ENCODE measurements at places on chromosomes 7 and 10.

GRCh38 chr10:25562547-25562946, 371.5 kb upstream of the MYO3A start:
- no peak for DNase-seq

DNA sequence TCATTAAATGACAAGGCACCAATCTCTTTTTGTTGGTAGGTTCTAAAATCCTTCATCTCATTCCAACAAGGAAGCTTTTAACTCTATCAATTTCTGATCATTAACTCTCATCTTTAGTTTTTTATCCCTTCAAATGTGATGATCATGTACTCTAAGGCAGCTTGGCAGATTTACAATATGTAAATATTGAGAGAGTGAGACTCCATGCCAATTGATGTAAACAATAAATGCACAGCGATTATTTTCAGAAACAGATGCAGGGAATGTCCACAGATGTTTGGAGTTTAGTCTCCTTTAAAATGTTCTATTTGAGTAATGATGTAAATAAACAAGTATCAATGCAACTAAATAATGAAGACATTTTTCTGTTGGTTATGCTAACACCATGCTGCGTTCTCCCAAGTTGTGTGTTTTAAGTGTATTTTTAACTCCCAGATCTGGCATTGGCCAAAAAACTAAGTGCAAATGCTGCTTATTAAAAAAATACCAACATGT, 213.8 kb downstream of the AHR start:
- DNase-seq, result no peak

DNA sequence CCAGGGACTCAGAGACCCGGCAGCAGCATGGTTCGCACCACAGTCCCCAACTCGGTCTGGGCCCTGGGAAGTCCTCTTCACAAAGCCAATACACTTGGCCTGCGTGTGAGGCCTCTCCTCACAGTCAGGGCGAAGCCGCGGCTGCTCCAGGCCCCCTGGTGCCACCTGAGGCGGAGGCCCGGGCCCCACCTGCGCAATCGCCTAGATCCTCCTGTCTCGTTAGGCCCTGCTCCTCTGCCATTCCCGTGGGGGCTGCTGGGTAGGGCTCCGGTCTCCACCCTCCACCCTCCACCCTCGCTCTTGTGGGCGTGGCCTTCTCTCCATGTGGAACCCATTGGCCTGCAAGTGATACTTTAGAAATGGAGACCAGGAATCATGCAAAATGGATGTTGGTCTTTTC, 553.3 kb downstream of the INHBA start:
- no peak for DNase-seq

- no peak for DNase-seq
These were observed 271.9 kb downstream of the C7orf25 start for GRCh38 chr7:42639930-42640329.

DNA sequence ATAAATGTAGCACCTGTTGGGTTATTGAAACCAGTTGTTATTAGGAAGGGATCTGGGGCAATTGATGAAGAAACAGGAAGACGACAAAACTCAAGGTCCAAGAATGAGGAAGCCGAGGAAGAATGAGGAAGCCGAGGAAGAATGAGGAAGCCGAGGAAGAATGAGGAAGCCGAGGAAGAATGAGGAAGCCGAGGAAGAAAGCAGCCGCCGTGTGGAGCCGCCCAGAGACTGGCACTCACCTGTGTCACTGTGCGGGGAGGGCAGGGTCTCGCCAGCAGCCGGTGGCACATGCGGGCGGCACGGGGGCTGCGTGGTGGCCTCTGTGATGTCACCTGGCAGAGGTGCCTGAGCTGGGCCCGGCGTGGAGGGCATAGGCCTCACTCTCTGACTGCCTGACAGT, 71.1 kb upstream of the CFAP46 start:
- no peak for DNase-seq

DNA sequence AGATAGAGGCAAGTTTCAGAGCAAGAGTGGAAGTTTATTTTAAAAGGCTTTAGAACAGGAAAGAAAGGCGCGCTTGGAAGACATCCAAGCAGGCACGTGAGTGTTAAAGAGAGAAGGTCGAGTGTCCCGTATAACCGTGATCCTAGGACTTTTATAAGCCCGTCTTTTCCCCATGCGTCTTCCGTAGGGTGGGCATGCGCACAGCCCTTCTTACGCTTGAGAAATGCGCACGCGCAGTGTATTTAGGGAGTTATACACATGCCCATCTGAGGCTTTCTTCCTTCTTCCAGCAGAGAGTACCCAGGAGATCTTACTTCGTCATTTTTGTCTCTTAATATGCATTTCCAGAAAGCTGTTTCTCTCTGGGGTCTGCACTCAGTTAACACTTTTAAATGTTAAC, 52.4 kb downstream of the CALD1 start:
- DNase-seq, result no peak

DNA sequence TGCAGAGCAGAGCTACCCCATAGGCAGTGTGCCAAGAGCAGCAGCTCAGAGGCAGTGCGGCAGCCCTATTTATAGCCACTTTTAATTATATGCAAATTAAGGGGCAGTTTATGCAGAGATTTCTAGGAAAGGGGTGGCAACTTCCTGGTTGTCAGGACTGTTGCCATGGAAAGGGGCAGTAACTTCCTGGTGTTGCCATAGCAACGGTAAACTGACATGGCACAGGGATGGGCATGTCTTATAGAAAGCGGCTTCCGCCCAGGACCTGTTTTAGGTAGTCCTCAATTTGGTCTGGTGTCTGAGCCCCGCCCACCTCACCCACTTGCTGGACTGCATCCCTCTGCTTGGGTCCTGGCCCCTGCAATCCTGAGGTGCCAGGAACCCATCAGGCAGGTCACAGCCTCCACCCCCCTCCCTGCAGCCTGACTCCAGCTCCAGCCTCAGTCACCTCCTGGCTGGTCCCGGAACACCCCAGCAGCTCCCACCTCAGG, 115.8 kb downstream of the TMEM130 start:
- no peak for DNase-seq

DNA sequence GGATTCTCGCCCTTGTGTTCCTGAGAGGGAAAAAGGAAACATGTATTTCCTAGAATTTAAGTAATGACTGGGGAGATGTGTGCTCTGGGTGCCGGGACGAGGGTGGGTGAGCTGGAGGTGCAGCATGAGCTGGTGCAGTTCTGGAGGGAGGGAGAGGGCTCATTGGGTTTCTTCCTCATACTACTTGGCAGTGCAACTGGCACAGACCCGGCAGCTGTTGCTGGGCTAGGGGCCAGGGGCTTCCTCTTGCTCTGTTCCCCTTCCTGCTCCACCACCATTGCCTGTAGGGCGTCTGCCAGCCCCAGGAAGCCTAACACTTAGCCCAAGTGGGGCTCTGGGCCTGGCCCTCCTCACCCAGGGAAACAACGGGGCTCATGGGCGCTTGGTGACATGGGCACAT, 5.9 kb downstream of the RET start:
- no peak for DNase-seq

DNA sequence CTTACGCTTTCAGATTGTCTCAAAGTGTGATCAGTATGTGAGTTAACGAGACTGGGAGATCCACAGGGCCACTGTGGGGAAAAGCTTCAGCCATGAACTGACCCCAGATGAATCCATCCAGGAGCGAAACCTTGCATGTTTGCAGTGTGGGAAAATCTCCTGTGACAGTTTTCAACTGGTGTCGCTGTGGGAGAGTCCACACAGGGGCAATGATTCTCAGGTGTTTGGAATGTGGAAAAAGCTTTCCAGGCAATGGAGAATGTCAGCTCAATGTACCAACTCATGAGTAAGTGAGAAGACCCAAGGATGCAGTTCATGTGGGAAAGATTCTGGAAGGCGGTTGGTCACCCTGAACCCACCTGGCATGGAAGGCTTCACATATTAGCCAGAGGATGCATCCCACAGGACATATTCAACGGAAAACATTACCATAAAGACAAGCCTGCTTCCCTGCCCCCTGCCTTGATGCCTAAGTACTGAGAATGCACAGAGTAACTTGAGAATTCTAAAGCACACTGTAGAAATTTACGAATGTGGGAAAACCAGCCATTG, 204.1 kb upstream of the BMPER start:
- no peak for DNase-seq

DNA sequence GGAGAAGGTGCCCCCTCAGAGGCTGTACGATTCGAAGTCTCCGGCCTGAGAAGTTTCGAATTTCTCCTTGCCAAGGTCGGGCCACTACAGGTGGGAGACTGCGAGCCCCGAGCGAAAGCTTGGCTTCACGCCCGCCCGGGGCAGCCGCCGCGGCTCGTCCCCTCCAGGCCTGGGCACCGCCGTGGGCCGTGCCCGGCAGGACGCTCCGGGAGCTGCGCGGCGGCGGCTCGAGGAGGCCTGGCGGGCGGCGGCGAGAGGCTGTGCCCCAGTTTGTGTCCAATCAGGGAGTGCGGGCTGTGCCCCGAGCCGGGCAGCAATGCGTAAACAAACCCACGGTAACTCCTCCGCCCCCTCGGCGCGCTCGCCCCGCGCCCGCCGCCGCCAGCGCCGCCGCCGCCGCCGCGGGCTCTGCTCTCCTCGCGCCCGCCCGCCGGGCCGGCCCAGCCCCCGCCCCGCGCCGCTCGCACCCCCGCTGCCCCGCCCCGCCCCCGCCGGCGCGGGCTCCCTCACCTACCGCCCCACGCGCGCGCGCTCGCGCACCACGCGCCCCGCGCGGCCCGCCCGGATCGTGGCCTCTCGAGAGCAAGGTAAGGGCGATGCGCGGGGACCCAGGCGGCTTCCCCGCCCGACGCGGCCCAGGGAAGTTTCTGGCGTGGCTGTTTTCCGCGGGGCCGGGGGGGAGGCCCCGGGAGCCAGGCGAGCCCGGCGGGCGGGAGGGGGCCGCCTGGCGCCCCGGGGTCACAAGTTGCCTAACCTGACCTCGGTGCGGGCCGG, 57.8 kb upstream of the PCGF5 start:
- no peak for DNase-seq

GRCh38 chr7:6616854-6617643, 1.6 kb downstream of the ZNF853 start:
- no peak for DNase-seq

DNA sequence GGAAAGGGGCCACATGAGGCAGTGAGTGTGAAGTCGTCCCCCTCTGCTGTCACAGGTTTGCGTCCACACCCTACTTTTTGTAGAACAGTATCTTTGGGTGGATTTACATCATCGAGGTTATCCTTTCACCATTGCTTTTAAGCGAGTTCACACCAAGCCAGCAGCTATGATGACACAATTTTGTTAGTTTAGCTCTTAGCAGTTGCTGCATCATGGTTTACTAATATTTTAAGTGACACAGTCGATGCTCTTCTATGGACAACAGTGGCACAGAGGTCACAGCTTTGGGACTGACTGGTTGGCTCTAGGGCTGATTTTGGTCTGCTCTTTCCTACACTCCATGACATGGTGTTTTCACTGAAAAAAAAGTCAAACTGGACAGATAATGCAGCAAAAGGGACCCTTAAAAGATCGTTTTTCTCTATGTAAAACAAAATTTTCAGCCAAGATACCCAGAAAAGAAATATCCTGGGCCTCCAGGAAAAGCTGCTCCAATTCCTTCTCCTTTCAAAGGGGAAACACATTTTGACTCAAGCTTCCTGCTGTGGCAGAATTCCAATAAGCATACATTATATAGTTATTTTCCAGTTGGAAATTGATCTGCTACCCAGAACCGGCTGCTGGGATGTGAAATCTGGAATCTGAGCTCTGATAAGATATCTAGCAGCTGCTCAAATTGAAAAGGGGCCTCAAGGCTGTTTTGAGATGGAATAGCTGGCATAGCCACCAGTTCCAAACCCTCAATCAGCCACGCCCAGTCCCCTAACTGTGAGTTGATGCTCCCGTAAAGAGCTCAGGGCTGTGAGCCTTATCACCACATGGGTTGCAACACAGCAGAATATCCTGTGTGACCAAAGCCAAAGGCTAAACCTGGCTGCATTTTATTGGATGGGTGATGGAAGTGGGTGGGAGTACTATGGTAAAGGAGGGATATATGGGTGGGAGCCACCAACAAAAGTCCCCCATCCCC, 114.2 kb downstream of the SMURF1 start:
- DNase-seq, result no peak

DNA sequence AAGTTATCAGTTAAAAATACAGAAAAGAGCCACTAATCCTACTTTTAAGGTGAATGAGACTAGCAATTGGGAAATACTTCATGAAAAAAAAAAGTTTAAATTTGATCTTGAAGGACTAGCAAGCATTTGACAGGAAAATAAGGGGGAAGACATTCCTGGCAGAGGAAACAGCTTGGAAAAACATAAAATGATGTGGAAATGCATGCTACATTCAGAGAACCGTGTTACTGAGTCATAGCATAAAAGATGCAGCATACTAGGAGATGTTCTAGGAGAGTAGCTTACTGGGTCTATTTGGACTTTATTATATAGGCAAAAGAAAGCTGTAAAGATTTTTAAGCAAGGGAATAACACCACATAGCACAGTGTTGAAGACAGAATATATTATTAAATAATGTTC, 108.6 kb upstream of the COL1A2 start:
- DNase-seq, result no peak

DNA sequence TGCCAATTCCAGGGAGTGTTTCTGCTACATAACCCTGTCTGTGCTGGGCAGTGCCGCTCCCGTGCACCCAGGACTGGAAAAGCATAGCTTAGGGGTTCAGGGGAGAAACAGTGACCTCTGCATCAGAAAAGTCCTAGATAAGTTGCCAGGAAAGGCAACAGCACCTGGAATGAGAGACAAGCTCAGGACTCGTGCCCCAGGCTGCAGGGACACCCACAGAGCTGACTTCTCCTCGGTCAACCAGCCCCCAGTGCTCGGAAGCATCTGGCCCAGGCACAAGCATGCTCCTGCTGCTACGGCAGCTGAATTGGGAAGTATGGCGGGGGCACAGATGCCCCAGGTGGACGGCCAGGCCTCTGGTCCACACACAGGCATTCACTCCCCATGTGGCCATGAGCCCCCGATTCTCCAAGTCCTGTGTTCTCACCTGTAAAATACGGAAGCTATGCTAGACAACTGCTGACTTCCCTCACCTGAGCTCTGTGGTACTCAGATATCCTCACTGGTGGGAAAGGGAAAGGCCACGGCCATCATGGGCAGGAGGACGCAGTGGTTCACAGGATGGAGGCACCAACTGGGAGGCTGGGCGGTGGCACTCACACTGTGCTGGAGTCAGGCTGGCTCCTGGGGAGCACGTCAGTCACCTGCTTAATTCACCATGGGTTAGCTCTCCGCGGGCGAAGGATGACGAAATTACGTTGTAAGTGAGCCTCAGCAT, 220.5 kb downstream of the PTPRN2 start:
- no peak for DNase-seq

DNA sequence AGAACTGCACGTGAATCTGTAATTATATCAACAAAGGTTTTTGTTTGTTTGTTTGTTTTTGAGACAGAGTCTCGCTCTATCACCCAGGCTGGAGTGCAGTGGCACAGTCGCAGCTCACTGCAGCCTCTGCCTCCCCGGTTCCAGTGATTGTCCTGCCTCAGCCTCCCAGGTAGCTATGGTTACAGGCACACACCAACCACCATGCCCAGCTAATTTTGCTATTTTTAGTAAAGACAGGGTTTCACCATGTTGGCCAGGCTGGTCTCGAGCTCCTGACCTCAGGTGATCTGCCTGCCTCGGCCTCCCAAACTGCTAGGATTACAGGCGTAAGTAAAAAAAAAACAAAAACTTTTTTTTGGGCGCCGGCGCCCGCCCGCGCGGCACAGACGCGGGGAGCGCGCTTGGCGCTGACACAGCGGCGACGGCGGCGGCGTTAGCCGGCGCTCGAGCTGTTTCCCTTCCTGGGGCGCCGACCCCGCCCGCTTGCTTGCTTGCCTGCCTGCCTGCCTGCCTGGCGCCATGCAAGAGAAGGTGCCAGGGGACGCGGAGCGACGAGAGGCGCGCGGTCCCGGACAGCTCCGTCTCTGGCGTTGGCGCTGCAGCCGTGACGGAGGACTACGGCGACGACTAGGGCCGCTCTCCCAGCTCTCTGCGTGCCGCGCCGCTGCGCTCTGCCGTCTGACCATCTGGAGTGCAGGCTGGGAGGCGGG, 171.4 kb upstream of the NUPR2 start:
- no peak for DNase-seq

GRCh38 chr10:114310346-114310745, 71.3 kb downstream of the VWA2 start:
- DNase-seq, result no peak
